ENCODE measurements at places on chromosomes 5 and 9.

GRCh38 chr5:963310-963672 lies 45.3 kb upstream of the NKD2 start:
- no peak for DNase-seq

GRCh38 chr5:15489571-15490235 lies 10.3 kb upstream of the FBXL7 start:
- DNase-seq, result no peak

DNA sequence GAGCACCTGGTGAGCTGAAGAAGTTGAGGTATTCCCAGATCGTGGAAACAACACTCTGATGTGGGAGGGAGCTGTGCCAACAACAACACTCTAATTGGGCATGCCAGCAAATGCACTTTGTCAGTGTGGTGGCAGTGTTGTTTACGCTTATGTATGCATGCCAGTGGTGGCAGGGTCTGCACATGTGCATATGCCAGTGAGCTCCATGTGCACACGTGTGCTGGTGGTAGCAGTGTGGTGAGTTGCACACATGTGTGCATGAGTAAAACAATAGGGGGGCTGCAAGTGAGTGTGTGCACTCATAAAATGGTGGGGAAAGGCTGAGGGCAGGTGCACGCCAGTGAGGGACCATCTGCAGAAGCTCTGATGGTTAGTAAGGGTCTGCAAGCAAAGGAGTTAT lies 134.2 kb downstream of the DMRTA1 start:
- no peak for DNase-seq

DNA sequence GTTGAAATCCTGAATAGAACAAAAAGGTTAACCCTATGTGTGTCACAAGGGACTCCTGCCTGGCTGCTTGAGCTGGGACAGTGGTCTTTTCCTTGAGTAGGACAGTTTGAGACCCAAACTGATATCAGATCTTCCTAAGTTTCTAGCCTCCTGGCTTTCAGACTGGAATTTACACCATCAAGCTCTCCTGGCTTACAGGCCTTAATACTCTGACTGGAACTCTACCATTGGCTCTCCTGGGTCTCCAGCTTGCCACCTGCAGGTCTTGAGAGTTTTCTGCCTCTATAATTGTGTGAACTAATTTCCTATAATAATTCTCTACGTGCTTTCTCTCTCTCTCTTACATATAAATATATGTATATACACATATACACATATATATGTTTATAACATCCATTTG lies 112.5 kb downstream of the PRR16 start:
- DNase-seq, result no peak

- DNase-seq, result no peak
Observed at GRCh38 chr9:77830618-77831285, 182.6 kb upstream of the GNA14 start.

DNA sequence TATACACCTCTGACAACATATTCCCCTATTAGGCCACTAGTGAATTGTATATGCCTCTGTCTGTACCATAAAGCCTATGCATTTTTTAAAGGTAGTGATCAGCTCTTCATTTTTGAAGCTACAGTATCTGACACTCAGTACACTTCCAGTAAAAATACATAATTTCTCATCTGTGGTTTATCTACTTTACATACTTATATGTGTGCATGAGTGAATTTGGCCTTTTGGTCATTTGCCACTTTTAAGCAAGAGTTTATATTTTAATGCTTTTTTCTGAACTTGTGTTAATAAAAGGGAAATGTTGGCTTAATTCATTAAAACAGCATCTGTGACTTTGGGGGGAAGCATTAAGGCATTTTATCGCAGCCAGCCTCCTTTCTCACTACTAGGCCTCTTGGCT lies 47.8 kb downstream of the ST8SIA4 start:
- no peak for DNase-seq

DNA sequence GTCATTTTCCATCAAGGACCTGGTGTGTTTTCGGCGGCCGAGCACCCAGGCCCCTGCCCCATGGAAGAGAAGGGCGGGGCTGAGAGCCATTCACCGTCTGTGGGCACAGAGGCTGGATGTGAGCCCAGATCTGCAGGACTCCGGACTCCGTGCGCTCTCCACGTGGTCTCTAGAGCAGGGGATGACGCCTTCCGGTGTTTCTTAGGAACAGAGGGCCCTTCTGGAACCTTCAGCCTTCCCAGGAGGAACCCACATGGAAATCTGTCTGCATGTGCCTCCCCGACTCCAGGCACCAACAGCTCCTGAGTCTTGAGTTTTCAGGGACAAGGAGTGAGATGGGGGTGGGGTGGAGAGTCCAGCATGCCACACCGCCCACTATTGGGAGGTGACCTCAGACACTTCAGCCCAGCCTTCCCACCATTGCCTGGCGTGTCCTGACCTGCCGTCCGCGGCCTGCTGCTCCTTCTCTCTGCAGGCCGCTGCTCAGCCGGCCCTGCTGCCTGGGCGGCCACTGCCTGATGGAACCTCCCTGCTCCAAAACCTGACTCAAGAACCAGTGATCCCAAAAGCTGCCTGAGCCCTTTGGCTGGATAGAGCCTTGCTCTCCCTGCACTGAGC lies 2.4 kb upstream of the RXRA start:
- no peak for DNase-seq

DNA sequence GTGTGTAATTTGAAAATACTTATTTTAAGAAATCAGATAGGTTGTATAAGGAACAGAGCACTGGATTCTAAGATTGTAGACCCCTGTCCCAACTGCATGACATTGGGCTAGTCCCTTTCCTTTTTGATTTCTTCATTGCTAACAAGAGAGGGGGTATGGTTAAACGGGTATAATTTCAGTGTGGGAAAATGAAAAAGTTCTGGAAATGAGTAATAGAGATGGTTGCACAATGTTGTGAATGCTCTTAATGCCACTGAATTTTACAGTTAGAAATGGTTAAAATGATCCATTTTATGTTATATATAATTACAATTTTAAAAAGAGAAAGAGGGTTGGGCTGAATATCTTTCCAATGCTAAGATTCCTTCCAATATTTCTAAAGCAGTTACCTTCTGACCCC lies 103.3 kb upstream of the LHFPL2 start:
- no peak for DNase-seq

GRCh38 chr9:78783743-78784142 lies 486.8 kb downstream of the PSAT1 start:
- no peak for DNase-seq

DNA sequence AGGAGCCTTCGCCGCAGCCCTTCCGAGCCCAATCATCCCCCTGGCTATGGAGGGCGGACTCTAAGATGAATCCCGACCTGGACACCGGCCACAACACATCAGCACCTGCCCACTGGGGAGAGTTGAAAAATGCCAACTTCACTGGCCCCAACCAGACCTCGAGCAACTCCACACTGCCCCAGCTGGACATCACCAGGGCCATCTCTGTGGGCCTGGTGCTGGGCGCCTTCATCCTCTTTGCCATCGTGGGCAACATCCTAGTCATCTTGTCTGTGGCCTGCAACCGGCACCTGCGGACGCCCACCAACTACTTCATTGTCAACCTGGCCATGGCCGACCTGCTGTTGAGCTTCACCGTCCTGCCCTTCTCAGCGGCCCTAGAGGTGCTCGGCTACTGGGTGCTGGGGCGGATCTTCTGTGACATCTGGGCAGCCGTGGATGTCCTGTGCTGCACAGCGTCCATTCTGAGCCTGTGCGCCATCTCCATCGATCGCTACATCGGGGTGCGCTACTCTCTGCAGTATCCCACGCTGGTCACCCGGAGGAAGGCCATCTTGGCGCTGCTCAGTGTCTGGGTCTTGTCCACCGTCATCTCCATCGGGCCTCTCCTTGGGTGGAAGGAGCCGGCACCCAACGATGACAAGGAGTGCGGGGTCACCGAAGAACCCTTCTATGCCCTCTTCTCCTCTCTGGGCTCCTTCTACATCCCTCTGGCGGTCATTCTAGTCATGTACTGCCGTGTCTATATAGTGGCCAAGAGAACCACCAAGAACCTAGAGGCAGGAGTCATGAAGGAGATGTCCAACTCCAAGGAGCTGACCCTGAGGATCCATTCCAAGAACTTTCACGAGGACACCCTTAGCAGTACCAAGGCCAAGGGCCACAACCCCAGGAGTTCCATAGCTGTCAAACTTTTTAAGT lies 819 bp downstream of the ADRA1B start:
- DNase-seq, result no peak

GRCh38 chr5:43134019-43134418 lies 13.3 kb downstream of the ZNF131 start:
- DNase-seq, result no peak

- DNase-seq, result no peak
Observed at GRCh38 chr5:88384886-88385285, 116.2 kb upstream of the TMEM161B start.

DNA sequence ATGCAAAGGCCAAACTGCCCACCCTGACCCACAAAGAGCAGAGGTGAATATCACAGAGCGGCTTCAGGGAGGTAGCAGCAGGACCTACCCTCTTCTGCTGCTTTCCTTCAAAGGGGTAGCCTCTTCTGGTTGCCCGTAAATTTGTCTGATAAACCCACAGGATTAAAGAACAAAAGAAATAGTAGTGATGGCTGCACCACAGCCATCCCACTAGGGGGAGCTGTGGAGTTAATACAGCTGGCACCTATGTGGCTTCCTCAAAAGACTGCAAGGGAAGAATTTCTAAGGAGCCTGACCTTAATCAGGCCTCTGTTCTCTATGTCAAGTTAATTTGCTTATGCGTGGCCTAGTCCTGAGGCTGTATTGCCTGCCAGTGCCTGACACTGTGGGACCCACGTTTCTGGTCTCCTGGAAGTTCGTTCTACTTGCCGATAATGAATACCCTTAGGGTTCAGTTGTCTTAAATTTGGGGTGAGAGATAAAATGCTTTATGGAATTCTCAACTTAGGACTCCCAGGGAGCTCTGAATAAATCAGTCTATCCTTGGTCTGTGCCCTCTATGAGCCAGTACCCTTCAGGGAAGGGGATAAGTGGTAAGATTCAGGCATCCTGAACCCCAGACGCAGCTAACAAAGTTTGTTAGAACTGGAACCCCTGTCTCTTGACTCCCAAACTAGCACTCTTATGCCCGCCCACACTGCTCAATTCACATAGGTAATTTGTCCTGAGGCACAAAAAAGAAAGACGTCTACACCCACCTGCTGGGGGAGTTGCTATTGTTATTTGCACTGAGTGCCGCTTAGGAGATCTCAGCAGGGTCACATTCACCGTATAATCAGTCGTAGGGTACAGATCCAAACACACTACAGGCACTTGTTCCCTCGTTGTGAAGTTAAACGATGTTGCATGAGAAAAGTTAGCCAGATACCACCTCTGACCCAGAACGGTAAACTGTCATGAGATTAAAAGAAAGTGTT lies 77.1 kb downstream of the SUSD1 start:
- DNase-seq, result peak; percentile 43

- DNase-seq, result no peak
Observed at GRCh38 chr5:116486588-116486987, 88.0 kb downstream of the SEMA6A start.

DNA sequence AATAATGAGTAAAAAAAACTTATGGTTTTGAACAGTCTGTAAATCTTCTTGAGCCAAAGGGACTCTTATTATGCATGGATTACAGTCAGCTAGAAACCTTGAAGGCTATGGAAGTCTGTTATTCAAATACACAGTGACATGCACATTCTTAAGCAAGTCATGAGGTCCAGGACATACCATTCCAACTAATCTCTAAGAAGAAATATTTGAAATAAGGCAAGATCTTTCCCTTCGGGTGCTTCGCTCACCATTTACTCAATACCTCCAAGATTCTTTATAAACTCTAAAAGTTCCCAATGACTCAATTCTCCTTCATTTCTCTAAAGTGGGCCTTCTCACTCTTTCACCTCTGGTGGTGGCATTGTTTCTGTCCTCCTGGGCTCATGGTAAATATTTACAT lies 811.0 kb downstream of the NR2F1-AS1 start:
- no peak for DNase-seq

- no peak for DNase-seq
Observed at GRCh38 chr5:109701252-109701651, 11.5 kb downstream of the MAN2A1 start.

DNA sequence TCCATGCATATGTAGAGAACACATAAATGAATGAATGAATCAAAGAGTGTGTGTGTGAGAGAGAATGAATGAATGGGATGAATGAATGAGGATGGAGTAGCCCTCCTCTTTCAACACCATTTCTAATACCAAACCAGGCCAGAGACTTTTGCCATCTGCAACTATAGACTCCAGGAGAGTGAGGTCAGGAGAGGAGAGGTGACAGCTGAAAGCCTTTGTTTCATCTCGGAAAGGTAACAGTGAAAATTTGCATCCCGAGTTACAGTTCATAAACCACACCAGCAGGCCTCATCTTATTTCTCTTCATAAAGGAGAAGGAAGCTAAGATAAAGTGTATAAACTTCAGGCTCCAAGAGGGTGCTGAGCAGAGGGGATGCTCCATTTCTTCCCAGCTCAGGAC lies 255.3 kb upstream of the KLF4 start:
- no peak for DNase-seq

GRCh38 chr5:1152156-1152555 lies 40.3 kb upstream of the SLC12A7 start:
- DNase-seq, result no peak

DNA sequence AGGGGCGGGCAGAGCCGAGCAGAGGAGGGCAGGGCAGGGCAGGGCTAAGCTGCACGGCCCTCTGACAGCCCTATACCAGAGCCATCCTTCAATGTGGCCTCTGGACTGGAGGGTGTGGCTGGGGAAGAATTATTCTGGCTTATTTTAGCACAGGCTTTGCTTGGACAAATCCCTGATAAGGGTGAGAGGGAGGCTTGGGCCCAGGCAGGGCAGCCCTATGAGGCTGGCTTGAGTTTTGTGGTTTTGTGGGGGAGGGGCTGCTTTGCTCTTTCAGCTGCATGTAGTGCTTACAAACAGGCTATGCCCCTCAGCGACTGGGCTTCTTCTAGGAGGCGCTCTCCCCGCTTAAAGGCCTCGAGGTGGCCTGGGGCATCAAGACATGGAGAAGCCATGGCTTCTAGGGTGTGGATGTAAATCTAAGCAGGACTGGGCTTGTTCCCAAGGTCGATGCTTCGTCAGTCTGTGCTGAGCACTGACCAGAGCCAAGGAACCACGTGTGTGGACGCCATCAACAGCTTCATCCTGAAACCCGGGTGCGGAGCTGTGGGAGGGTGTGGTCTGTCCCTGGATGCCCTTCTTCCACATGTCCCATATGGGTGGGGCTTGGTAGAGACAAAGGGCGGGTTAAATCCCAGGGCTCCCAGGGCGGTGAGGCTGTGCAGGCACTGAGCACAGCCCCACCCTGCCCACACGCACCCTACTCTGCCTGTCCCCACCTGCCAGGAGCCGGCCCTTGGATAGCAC lies 45.7 kb upstream of the IPPK start:
- DNase-seq, result no peak

DNA sequence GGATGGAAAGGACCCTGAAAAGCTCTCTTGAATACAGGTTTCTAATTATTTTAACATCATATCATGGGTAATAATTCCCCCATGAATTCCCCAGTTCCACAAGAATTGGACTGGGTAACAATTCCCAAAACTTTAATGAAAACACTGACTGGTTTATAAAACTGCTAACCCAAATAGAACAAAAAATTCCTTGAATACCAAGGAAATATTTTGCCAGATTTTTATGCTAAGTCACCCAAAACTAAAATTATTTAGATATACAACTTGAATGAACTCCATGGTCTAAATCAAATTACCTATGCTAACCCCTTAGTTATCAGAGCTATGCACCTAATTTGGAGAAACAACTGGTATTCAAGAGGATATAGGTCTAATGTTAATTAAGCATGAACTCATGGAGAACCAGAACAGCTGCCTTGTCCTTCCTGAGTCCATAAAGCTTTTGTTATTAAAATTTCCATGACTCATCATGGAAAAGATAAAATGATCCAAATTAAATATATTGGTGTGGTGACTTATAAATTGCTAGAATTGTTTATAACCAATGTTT lies 164.9 kb upstream of the TUT7 start:
- DNase-seq, result no peak
